ENCODE measurements at places on chromosomes 12 and 14.

GRCh38 chr14:101511620-101512375 is 49.5 kb upstream of the DIO3 start:
- DNase-seq = no peak

- no peak for DNase-seq
These were observed 35.0 kb downstream of the CRADD start for GRCh38 chr12:93712200-93712599.

DNA sequence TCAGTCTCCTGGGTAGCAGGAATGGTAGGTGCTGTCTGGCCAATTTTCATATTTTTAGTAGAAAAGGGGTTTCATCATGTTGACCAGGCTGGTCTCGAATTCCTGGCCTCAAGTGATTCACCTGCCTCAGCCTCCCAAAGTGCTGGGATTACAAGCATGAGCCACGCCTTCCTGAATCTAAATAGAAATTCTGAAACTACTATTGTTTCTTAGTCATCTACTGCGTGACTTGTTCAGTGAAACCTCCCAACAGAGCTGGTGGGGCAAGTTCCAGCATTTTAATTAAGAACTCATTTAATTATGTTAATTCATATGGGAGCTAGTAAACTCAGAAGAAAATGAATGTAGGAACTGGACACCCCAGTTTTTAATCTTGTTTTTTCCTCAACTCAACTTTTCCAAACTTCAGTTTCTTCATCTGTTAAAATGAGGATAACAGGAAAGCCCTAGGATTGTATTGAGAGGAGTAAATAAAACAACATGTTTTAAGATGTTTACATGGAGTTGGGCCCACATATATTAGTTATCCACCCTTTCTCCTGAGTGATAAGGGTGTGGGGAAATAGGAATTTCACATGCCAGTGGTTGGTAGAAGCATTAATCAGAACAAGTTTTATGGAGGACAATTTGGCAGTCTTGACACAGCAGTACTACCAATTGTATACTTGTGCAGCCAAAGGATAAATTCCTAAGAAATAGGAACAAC is 335.8 kb upstream of the E2F7 start:
- DNase-seq = no peak

DNA sequence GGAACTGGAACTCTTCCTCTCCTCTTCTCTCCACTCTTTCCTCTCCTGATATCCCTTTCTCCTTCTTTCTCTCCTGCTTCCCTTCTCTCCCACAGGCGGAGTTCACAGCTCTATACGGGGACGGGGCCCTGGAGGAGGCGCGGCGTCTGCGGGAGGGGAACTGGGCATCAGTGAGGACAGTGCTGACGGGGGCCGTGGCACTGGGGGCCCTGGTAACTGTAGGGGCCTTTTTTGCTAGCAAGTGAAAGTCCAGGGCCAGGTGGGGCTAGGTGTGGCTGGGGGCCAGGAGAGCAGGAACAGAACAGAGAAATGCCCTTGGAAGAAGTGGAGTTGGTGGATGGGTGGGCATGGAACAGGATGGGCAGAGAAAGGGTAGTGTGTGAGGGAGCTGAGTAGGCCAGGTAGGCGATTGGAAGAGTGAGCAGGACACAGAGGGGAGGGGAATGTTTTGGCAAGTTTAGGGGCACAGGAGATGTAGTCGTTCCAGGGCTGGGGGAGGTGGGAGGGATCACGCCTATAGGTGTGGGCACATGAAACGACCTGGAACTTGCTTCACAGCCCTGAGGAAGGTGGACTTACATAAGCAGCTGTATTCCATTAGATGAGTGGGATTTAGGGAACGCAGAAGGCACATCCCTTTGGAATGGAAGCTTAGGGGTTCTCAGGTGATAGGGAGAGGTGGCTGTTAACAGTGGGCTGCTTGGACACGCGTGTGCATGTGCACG is 2.2 kb downstream of the BCL2L2 start:
- no peak for DNase-seq

- no peak for DNase-seq
These were observed 24.5 kb upstream of the TSPAN11 start for GRCh38 chr12:30902001-30902400.

DNA sequence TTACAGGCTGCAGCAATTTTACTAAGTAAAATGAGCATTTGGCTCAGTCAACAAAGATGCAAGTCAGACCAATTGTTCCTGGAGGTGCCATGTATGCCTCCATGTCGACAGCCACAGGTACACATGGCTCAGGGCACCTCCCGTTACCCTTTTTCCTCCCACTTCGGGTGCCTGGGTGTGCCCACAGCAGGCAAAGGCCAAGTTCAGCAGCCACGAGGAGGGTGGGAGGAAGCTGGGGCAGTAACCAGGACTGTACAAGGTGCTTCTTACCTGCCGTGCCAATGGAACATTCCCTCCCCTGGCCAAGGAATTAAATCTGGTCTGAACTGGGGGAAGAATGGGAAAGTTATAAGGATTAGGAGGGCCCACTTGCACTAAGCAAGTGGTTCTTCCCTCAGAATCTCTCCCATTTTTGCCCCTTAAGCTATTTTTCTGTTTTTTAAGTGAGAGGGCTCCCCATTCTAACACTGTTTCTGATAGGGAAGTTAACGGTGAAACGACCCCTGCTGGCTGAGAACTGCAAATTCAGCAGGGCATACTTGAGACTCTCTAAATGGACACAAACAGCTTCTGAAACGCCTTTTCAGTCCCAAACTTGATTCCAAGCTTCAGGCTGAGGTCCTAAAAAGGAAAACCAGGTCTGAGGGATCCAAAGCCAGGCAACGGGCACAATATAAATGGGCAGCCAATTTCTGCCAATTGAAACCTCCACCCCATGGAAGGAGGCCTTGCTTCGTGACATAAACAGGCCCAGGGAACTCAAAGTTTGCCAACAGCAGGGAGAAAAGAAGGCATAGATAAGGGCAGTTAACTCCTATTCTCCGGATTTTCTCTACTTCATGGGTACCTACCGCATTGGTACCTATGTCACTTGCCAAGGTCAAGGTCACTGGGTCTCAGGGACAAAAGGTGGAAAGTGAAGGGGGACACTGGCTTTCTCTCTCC is 24.8 kb downstream of the CLECL1 start:
- peak; percentile 82 for DNase-seq

DNA sequence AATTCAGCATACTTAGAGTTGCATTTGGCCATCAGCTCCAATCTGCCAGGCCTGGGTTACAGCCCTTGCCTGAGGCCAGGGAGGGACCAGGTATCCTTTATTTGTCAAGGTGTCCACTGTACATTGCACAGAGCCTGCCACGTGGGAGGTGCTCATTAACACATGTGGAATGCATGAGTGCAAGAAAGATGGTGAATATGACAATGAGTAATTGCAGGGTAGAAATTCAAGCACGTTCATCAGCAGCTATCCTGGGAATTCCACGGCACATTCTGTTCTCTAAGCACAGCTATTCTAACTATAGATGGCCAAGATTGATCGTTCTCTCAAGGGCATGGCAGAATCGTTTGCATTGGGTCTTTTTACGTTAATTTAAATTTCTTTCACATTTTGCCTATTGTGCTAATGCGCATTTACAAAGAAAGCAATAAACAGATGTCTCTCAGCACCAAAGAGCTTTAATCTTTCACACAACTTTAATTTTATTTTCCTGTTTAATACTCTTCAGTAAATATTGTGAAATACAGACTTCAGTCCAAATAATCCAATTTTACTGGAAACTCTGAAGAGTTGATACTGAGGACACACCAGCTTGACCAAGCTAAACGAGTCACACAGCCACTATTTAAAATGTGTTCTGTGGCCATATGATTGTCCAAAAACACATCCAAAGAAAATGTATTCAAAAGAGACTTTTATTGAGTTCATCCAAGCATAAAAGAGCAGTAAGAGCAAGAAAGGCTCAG is 1025.7 kb upstream of the TMEM132C start:
- no peak for DNase-seq

- no peak for DNase-seq
These were observed 60.6 kb upstream of the GTF2A1 start for GRCh38 chr14:81281332-81281731.

DNA sequence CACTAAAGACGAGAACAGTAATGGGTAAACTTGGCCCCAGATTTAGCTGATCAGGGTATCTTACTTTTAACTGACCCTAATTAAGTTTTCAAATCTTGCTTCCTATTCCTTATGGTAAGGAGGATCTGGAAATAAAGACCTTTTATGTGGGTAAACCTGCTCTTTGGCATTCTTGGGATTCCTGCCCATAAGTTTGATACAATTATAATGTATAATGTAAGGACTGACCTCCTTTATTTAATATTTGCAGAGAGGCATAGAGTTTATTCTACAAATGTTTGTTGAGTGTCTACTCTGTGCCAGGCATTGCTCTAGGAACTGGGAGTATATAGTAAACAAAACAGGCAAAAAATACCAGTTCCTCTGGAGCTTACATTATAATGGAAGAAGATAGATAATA is 4.4 kb upstream of the PRDM4 start:
- DNase-seq = no peak

DNA sequence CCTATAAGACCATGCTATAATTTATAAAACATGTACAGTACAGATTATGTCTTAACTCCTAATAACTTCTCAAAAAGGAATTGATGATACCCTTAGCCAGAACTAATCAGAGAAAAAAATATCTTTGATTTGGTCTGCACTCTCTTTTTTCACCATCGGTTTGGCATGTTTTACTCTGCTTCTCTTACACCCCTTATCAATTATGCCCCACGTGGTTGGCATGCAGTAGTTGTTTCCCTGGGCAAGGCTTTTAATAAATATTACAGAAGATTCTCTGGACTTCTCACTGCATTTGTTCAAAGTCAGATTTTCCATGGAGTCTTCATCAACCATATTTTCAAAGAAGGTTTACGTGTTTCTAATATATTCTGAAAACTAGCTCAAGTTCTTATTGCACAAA is 167.4 kb upstream of the LRIG3 start:
- no peak for DNase-seq

DNA sequence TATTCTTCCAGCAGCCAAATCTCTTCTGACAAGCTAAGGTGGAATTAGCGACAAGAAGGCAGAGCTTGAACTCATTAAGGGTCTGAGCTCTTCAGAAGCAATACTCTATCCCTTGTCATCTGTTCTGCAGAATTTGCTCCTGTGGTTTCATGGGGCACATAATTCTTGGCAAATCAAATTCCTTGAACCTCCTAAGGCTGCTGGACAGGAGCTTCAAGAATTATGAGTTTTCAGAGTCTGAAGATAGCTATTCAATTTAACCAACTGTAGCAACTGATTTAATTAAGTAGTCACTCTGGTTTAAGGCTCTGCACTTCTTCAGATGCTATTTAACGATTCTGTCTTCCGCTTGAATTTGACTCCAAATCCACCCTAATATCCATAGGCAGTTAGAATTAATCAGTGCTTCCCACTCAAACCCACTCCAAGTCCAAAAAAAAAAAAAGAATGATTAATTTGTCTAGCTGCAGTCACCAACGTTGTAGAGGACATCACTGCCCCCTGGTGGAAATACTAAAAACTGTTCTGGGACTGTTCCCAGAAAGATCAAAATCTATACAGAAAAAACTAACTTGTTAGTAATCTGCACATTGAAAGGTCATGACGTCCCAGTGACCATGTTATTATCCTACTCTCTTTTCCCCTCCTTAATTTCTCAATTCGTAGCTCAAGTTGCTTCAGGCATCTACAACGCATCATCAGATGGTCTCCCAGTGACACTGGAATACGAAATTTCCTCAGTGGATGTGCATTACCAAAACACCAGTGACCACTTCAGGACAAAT is 169.9 kb downstream of the KIF21A start:
- DNase-seq = peak; percentile 35

- DNase-seq = peak; percentile 49
These were observed 682 bp downstream of the CREBL2 start for GRCh38 chr12:12612358-12612757.

- DNase-seq = no peak
These were observed 85.7 kb downstream of the PAPOLA start for GRCh38 chr14:96587823-96588385.

DNA sequence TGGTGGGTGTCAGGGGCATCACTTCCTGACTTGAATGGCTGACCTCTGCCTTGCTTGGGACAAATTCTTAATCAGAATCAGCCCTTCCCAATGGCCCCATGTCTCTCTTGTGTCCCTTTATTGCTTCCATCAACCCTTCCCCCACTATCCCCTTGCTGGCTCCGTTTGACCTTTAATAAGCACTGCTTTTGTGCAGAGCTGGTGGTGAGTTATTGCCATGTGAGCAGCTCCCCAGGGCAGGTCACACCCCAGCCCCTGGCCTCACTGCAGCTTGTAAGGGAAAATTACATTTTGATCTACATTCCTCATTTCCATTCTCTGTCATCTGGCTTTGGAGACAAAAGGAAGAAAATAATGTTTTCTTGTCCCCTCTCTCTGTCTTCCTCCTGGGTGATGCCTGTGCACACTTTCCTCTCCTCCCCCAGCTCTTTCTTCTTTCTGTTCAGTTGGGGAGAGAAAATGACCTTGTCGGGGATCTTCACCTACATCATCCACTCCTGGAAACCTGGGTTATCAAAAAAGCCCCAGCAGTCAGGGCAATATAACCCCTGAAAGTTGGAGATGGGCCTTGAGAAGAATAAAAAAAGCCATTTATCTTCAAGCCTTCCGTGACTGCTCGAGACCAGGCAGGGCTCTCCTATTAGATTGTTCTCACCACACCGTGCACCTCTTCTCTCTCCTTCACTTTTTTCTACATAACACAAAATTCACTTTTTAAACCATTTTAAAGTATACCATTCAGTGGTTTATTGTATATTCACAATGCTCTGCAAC is 100.4 kb upstream of the SRRM4 start:
- no peak for DNase-seq

DNA sequence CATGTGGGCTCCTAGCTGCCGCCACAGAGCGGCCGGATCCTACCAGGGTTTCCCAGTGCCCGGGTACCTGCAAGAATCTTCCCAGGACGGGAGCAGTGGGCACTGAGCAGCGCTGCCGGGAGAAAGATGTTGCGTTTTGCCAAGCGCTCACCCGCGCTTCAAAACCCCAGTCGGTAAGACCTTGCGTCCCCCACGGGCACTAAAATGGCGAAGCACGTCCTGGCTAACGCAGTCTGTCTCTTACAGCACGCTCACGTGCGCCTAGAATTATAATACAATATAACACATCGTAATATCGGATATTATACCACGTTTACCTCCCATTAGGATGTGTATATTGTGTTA is 35.1 kb upstream of the TBX5 start:
- no peak for DNase-seq

GRCh38 chr12:93242154-93242972 is 135.4 kb upstream of the NUDT4 start:
- no peak for DNase-seq

- peak; percentile 13 for DNase-seq
These were observed 496 bp upstream of the ISCU start for GRCh38 chr12:108561852-108562347.

DNA sequence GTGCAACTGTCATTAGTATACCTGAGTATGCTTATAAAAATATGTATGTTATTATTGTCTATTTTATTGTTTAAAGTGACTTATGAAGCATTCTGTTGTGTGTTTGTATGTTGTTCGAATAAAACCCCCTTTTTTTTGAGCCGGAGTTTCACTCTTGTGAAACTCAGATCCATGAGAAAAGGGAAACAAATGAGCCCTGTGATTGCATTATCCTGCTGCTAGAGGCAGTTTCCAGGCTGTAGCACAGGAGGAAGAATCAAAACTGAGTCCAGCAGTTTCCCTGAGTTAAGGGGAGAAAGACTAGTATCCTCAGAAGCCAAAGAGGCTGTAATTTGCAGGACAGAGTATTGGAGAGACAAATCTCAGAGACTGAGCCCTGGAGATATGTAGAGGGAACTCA is 12.5 kb downstream of the SGPP1 start:
- DNase-seq = no peak

- no peak for DNase-seq
These were observed 808.8 kb downstream of the GALC start for GRCh38 chr14:87184180-87184579.

- no peak for DNase-seq
These were observed 40.2 kb downstream of the LRRC74A start for GRCh38 chr14:76866456-76866855.

All from CD4-positive, alpha-beta T cell treated with Interleukin-12 subunit alpha and Interleukin-12 subunit beta, for 1 hour (primary cell).